ENCODE measurements at places on chromosomes 2 and 18.

GRCh38 chr2:178404368-178404767 is 46.6 kb downstream of the PRKRA start:
- no peak overlapping the region for H3K27ac ChIP-seq
- no peaks in the 10 kb centered on the region for H3K27me3 ChIP-seq
- DNase-seq, result no peak
- H3K4me1 ChIP-seq, result peaks cover 7% of the 10 kb centered on the region
- no peak overlapping the region for H3K4me3 ChIP-seq

DNA sequence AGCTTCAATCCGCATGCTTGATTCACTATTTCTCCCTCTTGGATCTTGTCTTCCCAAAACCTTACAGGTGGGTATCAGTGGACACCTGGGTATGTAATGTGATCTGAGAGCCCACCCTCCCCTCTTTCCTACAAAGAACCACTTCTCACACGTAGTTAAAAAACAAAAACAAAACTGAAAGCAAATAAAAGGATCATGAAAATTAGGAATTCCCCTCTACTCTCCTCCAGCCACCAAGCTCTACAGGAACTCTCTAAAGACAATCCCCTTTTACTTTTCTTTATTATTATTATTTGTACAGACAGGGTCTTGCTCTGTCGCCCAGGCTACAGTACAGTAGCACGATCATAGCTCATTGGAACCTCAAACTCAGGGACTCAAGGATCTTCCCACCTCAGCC is 40.8 kb upstream of the MYO1B start:
- peaks cover 8% of the 10 kb centered on the region for H3K4me1 ChIP-seq
- H3K27me3 ChIP-seq, result peaks cover 4% of the 10 kb centered on the region
- peak overlapping the region; percentile 84 for H3K4me3 ChIP-seq
- H3K27ac ChIP-seq, result peak overlapping the region; percentile 87
- DNase-seq, result no peak
- H3K36me3 ChIP-seq, result no peaks in the 10 kb centered on the region

- DNase-seq, result no peak
- no peaks in the 10 kb centered on the region for H3K27me3 ChIP-seq
- no peaks in the 10 kb centered on the region for H3K4me1 ChIP-seq
- H3K27ac ChIP-seq, result no peak overlapping the region
- H3K4me3 ChIP-seq, result no peak overlapping the region
These were observed 93.4 kb downstream of the SLC25A12 start for GRCh38 chr2:171800639-171801038.

DNA sequence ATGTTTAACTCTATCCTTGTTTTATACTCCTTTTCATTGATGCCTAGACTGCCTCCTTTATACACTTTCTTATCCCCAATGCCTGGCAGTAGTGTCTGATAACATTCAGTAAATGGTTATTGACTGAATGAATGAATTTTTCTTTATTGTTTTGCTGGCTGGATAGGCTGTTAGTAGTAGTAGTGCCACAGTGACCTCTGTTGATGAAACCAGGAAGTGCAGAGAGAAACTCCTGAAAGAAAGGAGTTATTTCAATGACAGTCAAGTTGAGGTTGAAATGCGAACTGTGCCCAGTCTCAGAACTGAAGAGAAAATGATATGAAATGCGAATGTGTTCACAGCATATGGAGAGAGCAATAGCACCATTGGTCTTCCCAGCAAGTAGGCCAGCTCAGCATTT is 26.8 kb upstream of the SLC9A2 start:
- H3K4me3 ChIP-seq, result no peak overlapping the region
- H3K36me3 ChIP-seq, result no peaks in the 10 kb centered on the region
- no peak for DNase-seq
- H3K27me3 ChIP-seq, result peaks cover 7% of the 10 kb centered on the region

DNA sequence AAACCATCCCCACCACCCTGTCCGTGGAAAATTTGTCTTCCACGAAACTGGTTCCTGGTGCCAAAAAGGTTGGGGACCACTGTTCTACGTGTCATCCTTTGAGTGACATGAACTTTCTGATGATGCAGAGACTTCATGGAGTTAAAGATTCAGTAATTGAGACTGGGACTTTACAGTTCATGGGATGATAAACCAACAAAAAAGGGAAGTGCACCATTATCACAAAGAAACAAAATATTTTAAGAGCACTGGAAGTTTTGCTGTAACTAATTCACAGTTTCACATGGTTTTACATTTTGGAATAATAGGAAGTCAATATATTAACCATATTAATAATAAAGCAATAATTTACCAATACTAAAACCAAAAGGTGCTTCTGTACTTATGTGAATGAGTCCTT is 126.8 kb downstream of the AQP4 start:
- H3K4me3 ChIP-seq, result no peak overlapping the region
- DNase-seq, result no peak
- no peak overlapping the region for H3K27ac ChIP-seq
- no peaks in the 10 kb centered on the region for H3K27me3 ChIP-seq

DNA sequence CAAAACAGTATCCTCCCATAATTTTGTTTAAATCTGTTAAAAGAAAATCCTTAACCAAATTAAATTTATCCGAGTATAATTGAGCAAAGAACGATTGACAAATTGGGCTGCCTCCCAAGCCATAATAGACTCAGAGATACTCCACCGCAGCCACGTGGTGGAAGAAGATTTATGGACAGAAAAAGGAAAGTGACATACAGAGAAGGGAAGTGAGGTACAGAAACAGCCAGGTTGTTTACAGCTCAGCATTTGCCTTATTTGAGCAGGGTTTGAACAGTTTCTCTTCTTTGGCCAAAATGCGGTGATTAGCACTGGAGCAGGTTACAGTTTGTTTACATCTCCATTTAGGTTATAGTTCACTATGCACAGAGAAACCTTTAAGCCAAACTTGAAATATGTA is 60.8 kb downstream of the KYNU start:
- DNase-seq, result no peak
- H3K4me3 ChIP-seq, result no peak overlapping the region
- H3K36me3 ChIP-seq, result peaks cover 13% of the 10 kb centered on the region
- peak overlapping the region; percentile 40 for H3K27ac ChIP-seq

GRCh38 chr18:6881034-6881820 is 151.7 kb downstream of the ARHGAP28 start:
- H3K27me3 ChIP-seq, result no peaks in the 10 kb centered on the region
- H3K27ac ChIP-seq, result no peak overlapping the region
- H3K4me3 ChIP-seq, result no peak overlapping the region
- no peaks in the 10 kb centered on the region for H3K36me3 ChIP-seq
- no peak for DNase-seq

GRCh38 chr2:145302886-145303285 is 783.0 kb upstream of the ZEB2 start:
- no peaks in the 10 kb centered on the region for H3K27me3 ChIP-seq
- DNase-seq, result no peak
- no peak overlapping the region for H3K27ac ChIP-seq
- no peaks in the 10 kb centered on the region for H3K4me1 ChIP-seq
- H3K36me3 ChIP-seq, result no peaks in the 10 kb centered on the region
- H3K4me3 ChIP-seq, result no peak overlapping the region

DNA sequence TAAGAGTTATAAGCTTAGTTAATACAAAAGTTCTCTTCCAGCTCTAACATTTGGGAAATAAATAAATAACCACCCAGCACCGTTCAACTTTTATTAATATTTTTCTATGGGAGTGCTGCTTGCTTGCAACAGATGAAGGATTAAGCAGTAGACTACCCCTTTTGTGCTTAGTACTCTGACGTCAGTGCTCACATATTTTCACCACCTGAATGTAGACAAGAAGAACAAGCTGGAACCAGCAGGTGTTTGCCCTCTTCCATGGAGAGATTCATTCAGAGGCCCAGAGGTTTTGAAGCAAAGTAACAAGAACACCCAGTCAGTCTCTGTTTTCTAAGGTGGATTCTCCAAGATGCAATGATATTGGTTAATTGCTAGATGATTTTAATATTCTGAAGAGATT is 307.1 kb upstream of the PIK3C3 start:
- H3K4me1 ChIP-seq, result no peaks in the 10 kb centered on the region
- DNase-seq, result no peak
- no peaks in the 10 kb centered on the region for H3K27me3 ChIP-seq
- H3K4me3 ChIP-seq, result no peak overlapping the region

GRCh38 chr18:48230467-48231113 is 178.6 kb downstream of the ZBTB7C start:
- no peaks in the 10 kb centered on the region for H3K36me3 ChIP-seq
- H3K27me3 ChIP-seq, result peaks cover 12% of the 10 kb centered on the region
- H3K4me1 ChIP-seq, result no peaks in the 10 kb centered on the region
- no peak for DNase-seq
- H3K27ac ChIP-seq, result no peak overlapping the region
